Tibial nerve (tissue), 4 donors: ENCODE measurements at places on chromosomes 2 and 18. TPM values are rescaled to one million over a fixed set of nuclear protein-coding genes. Genes with fewer than 3 reads are reported as not detected.

The LYPD6 gene
- total RNA-seq, result 7.1 TPM

The FHOD3 gene
- 15.6 TPM for total RNA-seq

The USP34 gene
- total RNA-seq, result 114 TPM

The MEP1B gene
- not detected for total RNA-seq

The ICA1L gene
- total RNA-seq, result 12.3 TPM

The STK36 gene
- total RNA-seq, result 63.9 TPM

The MARCO gene
- total RNA-seq, result 11.1 TPM

GRCh38 chr2:63856303-63856603 lies 14.6 kb downstream of the UGP2 start:
- H3K27ac ChIP-seq, result no peak overlapping the region
- no peaks in the 10 kb centered on the region for H3K4me1 ChIP-seq
- H3K36me3 ChIP-seq, result no peaks in the 10 kb centered on the region
- H3K27me3 ChIP-seq, result no peaks in the 10 kb centered on the region
- DNase-seq, result no peak

DNA sequence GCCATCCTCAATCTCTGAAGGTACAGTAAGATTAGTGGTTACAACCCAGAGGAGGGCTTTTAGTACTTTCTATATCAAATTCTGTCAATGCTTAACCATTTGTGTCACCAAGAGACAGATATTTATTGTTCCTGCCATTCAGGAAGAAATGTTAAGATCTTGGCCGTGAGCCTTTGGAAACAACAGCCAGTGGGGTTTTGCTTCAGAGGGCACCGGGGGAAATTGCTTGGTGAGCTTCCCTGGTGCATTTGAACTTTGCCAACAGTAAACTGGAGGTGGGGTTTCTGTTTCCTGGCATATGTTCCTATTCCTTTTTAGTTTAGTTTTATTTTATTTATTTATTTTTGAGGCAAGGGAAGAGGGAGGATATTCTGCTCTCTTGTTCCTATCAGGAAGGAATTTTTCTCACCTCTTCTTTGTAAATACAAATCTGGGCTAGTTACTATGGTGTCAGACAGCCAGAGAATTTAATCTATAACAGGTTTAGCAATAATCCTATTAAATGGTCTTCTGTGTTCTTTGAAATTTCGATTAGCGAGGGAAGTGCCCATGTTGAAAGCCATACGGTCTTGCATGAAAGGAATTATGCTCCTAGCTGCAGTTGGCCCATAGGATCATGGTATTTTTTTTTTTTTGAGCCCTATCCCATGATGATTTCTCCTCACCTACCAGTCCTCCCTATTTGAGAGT lies 95.7 kb downstream of the MAIP1 start:
- no peak for DNase-seq
- H3K4me1 ChIP-seq, result no peaks in the 10 kb centered on the region
- no peak overlapping the region for H3K4me3 ChIP-seq
- H3K27ac ChIP-seq, result no peak overlapping the region
- H3K36me3 ChIP-seq, result no peaks in the 10 kb centered on the region

DNA sequence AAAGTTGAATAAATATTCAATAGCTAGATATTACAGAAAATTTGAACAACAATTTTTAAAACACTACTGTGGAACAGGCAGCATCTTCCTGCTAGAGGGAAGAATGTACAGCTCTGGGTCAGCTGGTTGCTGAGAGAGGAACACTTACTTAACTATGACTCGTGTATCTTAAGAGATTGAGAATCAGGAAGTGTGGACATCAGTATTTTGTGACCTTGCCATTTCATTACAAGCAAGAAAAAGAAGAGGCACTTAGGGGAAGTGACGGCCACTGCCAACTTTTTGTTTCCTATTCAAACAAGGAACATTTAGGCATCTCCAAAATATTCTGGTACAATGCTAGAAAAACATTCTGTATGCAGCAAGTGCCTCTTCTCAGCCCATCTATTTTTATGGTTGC lies 45.9 kb downstream of the ITPRID2 start:
- no peaks in the 10 kb centered on the region for H3K36me3 ChIP-seq
- H3K27me3 ChIP-seq, result no peaks in the 10 kb centered on the region
- no peaks in the 10 kb centered on the region for H3K4me1 ChIP-seq
- H3K27ac ChIP-seq, result no peak overlapping the region
- H3K4me3 ChIP-seq, result no peak overlapping the region
- DNase-seq, result peak; percentile 8

GRCh38 chr2:232367591-232368233 lies 10.8 kb upstream of the ALPP start:
- H3K27me3 ChIP-seq, result no peaks in the 10 kb centered on the region
- no peak overlapping the region for H3K4me3 ChIP-seq
- H3K36me3 ChIP-seq, result no peaks in the 10 kb centered on the region
- DNase-seq, result no peak

DNA sequence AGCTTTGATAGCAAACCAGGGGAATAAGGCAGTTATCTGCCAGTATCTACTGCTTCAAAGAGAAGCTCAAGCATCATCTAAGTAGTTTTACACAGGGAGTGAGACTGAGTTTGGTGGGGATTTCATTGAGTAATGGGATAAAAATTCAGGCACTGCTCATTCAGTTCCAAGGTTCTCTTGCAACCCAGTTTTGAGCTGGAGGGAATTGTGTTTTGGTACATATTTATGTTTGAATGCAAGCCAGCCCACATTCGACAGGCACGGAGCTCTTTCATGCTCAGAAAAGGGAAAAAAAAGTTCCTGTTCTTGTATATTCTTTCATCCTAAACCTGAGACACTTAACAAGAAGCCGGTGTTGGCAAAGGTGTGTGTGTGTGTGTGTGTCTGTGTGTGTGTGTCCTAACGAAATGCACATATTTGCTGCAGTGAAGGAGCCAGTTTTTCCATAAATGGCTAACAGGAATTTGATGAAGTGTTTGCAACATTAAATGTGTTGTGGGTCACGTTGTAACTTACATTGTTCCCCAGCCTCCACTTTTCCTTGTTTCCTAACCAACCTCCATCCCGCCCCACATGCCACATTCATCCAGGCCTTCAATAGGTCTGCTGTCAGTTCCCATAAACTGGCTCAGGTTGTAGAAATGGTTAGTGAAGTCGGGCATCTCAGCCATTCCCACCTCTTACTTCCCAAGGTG lies 311.1 kb downstream of the TXNL1 start:
- DNase-seq, result no peak
- no peaks in the 10 kb centered on the region for H3K4me1 ChIP-seq
- no peak overlapping the region for H3K4me3 ChIP-seq
- no peaks in the 10 kb centered on the region for H3K36me3 ChIP-seq

DNA sequence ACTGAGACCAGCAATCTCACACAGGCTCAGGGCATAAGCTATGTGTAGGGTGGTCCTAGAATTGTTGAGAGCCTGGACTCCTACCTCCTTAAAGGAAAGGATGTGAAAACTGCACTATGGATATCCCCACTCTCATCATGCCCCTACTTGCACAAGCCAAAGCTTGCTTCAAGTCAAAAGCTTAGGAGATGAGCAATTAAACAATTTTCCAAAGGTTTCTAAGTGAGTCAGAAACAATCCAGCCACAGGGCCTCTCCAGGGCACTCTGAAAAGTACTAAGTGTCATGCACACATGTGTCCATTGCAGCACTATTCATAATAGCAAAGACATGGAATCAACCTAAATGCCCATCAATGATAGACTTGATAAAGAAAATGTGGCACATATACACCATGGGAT lies 215.4 kb downstream of the AFF3 start:
- no peak overlapping the region for H3K4me3 ChIP-seq
- H3K27me3 ChIP-seq, result no peaks in the 10 kb centered on the region
- no peak overlapping the region for H3K27ac ChIP-seq
- no peaks in the 10 kb centered on the region for H3K36me3 ChIP-seq
- DNase-seq, result no peak

- H3K27ac ChIP-seq, result no peak overlapping the region
- H3K4me1 ChIP-seq, result no peaks in the 10 kb centered on the region
- no peak overlapping the region for H3K4me3 ChIP-seq
- no peaks in the 10 kb centered on the region for H3K36me3 ChIP-seq
- no peaks in the 10 kb centered on the region for H3K27me3 ChIP-seq
- DNase-seq, result no peak
Observed at GRCh38 chr2:26993768-26994167, 23.3 kb downstream of the MAPRE3 start.

GRCh38 chr2:226652369-226652768 lies 147.3 kb downstream of the IRS1 start:
- no peaks in the 10 kb centered on the region for H3K36me3 ChIP-seq
- no peak for DNase-seq
- peaks cover 4% of the 10 kb centered on the region for H3K4me1 ChIP-seq

DNA sequence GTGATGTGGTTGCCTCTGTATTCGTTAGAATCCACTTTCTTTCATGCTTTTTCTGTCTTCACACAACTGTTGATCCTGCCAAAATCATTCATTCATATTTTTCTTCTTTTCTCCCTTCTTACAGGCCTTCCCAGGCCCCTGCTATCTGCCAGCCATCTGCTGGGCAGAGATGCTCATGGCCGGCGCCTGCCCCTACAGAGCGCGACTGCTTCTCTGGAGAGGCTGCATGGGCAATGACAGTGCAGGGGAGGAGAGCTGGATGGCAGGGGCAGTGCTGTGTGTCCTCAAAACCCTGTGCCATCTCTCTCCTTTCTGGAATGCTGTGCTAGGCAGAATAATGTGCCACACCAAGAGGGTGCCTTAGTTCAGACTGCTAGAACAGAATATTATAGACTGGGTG lies 125.2 kb downstream of the INHBB start:
- peak overlapping the region; percentile 80 for H3K27ac ChIP-seq
- no peaks in the 10 kb centered on the region for H3K36me3 ChIP-seq
- no peak for DNase-seq
- H3K4me1 ChIP-seq, result no peaks in the 10 kb centered on the region
